Right atrium auricular region (tissue), 2 donors: ENCODE measurements at places on chromosomes 11 and 22.

- DNase-seq = no peak
Measured at GRCh38 chr11:121497176-121497998, 44.6 kb upstream of the SORL1-AS1 start.

DNA sequence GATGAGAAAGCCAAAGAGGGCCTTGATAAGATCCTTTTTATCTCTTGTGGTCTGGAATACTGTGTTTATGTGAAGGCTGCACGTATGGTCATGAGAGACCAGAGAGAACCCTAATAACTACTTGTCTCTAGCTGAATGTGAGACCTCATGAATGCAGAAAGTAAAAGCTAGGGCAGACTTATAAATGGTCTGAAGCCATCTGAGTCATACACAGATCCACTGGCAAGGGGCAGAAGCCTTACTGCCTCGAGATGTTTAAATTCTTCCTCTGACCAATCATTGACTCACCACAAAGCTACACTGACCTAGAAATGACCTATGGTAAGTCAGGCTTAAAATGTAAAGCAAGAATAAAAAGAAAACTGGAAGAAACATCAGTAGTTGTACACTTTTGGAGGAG lies 22.7 kb upstream of the OR4B1 start:
- no peak for DNase-seq

GRCh38 chr11:84563356-84563755 lies 1063.8 kb downstream of the DLG2 start:
- DNase-seq = no peak

- DNase-seq = no peak
Measured at GRCh38 chr11:62461740-62462507, 43.1 kb downstream of the SCGB1A1 start.

GRCh38 chr11:36751996-36752395 lies 154.0 kb upstream of the RAG2 start:
- no peak for DNase-seq

DNA sequence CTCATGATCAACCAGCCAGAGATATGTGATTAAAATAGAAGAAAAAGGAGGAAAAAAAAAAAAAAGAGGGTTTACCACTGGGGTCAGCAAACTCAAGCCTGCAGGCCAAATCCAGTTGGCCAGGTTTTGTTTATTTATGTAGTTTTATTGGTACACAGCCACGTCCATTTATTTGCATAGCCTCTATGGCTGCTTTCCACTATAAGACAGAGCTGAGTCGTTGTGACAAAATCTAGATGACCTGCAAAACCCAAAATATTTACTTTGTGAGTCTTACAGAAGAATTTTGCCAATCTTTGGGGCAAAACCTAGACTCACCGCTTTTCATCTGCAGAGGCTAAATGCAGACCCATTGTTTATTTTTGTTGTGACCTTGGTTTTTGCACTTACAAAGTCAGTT lies 87.1 kb downstream of the TENM4 start:
- DNase-seq = no peak

GRCh38 chr22:39662686-39663052 lies 92.1 kb downstream of the CACNA1I start:
- no peak for DNase-seq

GRCh38 chr22:46929046-46929709 lies 166.7 kb downstream of the TBC1D22A start:
- peak; percentile 11 for DNase-seq

GRCh38 chr11:20208622-20209111 lies 48.4 kb upstream of the DBX1 start:
- DNase-seq = no peak

- no peak for DNase-seq
Measured at GRCh38 chr11:79062814-79063762, 377.7 kb downstream of the TENM4 start.

DNA sequence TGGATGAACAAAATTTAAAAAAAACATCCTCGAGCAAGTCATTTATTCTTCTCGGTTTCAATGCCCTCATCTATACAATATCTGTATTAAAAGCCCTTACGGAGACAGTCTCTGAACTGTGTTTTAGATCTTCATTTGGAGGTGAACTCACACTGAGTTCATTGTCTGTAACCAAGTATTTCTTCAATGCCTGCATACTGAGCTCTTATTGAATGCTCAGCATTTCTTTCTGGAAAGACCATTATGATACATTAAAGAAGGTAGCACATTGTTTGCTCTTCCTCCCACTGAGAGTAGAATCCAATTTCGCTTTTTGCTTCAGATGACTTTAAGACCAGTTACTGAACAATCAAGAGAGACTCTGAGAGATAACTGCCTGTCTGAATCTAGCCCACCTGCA lies 1.7 kb upstream of the ANO3 start:
- no peak for DNase-seq

DNA sequence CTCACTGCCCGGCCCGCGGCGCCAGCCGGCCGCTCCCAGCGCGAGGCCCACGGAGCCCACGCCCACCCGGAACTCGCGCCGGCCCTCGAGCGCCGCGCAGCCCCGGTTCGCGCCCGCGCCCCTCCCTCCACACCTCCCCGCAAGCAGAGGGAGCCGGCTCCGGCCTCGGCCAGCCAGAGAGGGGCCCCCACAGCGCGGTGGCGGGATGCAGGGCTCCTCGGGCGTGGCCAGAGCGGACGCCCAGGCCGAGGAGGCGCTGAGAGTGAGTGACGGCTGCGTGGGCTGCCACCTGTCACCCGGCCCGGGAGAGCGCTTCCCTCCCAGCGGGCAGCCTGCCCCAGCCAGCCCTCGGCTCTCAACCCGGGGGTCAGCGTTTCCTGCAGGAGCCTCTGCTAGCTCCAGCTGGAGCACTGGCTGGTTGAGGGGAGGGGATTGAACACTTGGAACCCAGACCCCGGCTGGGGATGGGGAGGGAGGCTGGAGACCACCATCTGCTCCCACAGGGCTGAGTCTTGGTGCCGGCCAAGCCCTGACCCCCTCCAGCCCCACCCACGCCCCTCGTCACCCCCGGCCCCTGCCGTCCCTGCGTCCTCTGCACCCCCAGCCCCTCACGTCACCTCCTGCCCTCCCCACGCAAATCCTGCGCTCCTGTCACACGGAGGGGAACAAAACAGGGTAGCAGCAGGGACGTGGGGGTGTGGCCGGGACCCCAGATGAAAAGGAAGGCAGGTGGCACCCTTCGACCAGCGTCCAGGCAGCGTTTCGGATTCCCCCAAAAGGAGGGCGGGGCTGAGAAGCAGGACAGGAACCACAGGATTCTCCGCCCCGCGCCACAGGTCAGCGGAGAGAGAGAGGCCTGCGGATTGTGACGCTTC lies 157.0 kb downstream of the BRD1 start:
- DNase-seq = no peak

- peak; percentile 52 for DNase-seq
Measured at GRCh38 chr22:21446128-21446826, 20.9 kb upstream of the TMEM191C start.

- DNase-seq = peak; percentile 83
Measured at GRCh38 chr22:26360169-26360885, 68.7 kb upstream of the ASPHD2 start.

- DNase-seq = no peak
Measured at GRCh38 chr11:86509588-86509974, 134.9 kb downstream of the CCDC81 start.

- DNase-seq = no peak
Measured at GRCh38 chr22:44132724-44133123, 48.0 kb upstream of the PARVG start.

DNA sequence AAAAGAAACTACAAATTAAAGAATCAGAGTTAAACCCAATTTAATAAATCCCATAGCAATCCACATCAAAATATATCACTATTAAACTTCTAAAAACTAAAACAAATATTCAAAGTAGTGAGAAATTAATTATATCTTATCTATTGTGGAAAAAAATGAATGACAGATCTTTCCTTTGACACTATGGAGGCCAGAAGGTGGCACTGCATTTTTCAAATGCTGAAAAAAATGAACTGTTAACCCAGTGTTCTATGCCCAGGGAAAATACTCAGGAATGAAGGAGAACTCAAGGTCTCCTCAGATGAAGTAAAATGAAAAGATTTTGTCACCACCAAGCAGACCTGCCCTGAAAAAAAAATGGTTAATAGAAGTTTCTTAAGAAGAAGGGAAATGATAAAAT lies 27.7 kb downstream of the TYR start:
- DNase-seq = no peak

- DNase-seq = no peak
Measured at GRCh38 chr22:31020334-31020733, 51.3 kb downstream of the TUG1 start.

- no peak for DNase-seq
Measured at GRCh38 chr11:60847281-60847680, 5.4 kb downstream of the CCDC86 start.

- DNase-seq = no peak
Measured at GRCh38 chr22:21038405-21038804, 6.0 kb upstream of the SLC7A4 start.

- DNase-seq = no peak
Measured at GRCh38 chr11:103157542-103157941, 48.3 kb downstream of the DYNC2H1 start.
